LNCaP clone FGC (cell line): ENCODE measurements at places on chromosomes 11 and 22.

DNA sequence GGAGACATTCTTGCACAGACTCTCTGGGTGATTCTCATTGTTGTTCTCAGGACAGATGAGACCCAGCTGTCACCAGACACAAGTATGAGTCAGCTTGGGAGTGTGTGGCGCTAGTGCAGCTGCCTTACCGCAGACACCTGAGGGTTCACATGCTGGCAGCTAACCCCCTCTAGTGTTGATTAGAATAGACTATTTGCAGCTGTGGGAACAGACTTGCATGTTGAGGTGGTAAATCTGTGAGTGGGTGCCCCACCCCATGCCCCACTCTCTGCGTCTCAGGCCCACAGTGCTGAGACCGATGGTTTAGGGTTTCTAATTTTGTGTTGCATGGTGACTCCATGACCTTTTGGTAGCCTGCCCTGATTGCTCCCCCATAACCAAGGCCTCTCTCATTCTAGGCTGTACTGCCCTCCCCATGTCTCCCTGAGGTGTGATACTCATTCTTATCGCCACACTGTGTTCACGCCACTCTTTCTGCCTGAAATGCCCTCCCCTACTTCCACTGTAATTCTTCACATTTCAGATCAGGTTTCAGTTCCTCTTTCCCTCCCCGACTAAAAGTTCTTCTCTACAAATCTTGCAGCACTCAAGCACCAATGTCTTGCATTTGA is 73.7 kb upstream of the KIRREL3 start:
- DNase-seq, result no peak

GRCh38 chr11:60195923-60196368 is 13.1 kb upstream of the MS4A6A start:
- DNase-seq, result no peak

DNA sequence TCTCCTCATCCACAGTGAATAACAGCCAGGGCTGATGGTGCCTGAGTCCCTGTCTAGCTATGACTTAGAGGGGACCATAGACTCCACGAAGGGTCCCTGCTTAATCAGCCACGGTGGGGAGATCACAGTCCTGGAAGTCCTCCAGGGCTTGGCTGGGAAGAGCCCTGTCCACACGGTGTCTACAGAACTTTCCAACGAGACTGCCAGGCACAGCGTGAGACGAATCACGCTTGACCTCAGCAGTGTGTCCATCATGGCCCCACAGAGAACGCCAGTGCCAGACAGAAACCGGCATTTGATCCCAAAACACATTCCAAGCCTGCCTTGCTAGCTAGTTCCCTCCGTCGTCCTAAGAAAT is 143.4 kb downstream of the CRYBB2 start:
- DNase-seq, result no peak

DNA sequence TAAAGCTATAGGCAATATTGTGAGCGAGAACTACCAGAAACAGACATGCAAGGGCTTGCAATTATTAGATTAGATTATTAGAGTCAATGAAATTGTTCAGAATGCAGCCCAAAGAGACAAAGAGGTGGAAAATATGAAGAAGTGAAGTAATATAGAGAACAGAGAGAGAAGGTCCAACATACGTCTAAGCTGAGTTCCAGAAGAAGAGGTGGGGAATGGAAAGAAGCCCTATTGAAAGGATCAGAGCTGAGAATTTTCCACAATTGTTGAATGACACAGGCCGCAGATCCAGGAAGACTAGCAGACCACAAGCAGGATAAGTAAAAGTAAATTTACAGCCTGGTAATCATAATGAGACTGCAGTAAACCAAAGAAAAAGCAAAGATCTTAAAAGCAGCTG is 93.2 kb downstream of the EXT2 start:
- no peak for DNase-seq

GRCh38 chr22:31449506-31449905 is 40.1 kb downstream of the EIF4ENIF1 start:
- no peak for DNase-seq

DNA sequence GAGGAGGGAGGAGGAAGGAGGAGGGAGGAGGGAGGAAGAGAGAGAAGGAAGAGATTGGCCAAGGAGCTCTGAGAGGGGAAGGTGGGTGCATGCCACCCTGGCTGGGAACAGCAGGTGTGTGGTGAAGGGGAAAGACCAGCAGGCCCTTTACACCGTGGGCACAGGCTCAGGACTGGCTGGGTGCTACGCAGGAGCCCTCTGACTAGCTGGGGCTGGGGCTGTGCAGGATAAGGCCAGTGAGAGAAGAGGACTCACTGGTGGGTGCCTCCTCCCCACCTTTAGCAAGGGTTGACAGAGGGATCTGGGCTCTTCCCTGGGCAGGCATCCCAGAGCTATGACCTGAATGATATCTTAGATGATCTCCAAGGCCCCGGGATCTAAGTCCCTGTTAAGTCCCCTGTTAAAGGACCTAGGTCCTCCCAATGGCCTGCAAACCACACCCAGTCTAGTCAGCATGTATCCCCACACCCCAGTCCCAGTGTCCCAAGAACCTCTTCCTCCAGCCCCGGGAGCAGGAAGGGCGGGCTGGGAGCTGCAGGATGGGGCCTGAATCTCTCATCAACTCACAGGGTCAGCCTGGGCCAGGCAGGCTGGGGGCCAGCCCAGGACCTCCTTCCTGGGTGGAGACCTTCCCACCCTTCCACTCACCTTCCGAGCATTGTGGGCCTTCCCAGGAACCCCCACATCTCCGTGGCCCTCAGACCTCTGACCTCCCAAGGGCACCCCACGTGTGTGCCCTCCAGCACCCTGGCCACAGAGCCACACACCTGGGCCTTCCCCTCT is 55.4 kb downstream of the CDKN1C start:
- DNase-seq, result no peak

- no peak for DNase-seq
Measured at GRCh38 chr11:18700375-18700774, 1.8 kb downstream of the TMEM86A start.

- no peak for DNase-seq
Measured at GRCh38 chr11:70826541-70827335, 425.6 kb downstream of the SHANK2 start.

- DNase-seq, result peak; percentile 85
Measured at GRCh38 chr11:117076941-117077691, 21.1 kb downstream of the SIK3 start.

DNA sequence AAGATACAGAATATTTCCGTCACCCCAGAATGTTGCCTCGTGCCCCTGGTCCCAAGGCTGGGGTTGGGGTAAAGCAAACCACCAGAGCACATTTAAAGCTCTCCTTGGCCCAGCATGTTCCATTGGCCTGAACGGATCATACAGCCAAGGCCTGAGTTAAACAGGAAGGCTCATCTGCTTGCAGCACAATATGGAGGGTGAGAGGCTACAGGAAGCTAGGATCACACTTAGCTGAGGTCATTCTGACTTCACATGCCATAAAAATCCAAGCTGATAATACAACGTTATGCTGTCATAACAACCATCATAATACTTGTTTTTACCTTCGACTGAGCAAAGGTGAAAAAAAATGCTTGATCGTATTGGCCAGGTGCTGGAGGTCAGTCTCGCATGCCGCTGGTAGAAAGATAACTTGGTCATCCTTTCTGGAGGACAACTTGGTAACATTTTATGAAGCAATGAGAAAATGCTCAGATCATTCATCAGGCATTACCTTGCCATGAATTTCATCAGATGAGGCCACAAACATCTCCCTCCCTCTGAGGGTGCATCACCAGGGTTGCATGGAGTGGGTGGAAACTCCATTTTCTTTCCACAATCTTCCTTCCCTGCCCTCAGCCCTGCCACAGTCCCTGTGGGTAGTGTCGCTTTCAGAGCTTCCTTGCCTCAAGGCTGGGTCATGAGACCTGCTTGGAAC is 31.9 kb upstream of the RTL6 start:
- no peak for DNase-seq
